Naive thymus-derived CD8-positive, alpha-beta T cell (primary cell): ENCODE measurements at places on chromosomes 12 and 14.

- H3K4me1 ChIP-seq = peaks cover 2% of the 10 kb centered on the region
- H3K4me3 ChIP-seq = no peak overlapping the region
- no peaks in the 10 kb centered on the region for H3K36me3 ChIP-seq
- H3K27ac ChIP-seq = no peak overlapping the region
- no peak for DNase-seq
Observed at GRCh38 chr12:64532734-64533351, 77.5 kb upstream of the RASSF3 start.

DNA sequence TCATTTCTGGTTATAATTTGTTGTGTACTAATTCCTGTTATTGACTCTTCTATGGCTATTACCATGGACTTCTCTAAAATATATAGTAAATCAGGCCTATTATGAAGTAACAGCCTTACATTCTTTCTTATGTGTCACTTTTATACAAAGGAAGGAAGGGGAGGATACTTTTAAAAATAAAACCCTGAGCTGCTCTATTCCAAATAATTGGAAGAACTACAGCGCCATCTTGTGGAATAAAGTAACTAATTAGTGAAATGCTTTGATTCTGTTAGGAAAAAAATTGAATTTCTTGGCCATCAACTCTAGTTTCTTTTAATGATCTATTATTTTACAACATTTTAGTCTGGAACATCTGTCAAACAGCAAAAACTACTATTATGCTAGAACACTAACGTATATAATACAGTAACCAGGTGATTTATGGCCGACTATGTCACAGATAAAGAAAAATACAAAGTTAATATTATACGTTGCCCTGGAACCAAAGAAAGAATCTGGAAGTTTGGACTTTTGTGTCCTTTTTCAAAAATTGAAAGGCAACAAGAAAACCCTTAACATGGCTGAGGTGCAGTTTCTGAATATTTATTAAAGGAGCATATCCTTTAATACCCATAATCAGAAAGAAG lies 55.0 kb upstream of the NELL2 start:
- H3K4me3 ChIP-seq = no peak overlapping the region
- DNase-seq = no peak
- H3K27me3 ChIP-seq = no peaks in the 10 kb centered on the region
- H3K36me3 ChIP-seq = no peaks in the 10 kb centered on the region

DNA sequence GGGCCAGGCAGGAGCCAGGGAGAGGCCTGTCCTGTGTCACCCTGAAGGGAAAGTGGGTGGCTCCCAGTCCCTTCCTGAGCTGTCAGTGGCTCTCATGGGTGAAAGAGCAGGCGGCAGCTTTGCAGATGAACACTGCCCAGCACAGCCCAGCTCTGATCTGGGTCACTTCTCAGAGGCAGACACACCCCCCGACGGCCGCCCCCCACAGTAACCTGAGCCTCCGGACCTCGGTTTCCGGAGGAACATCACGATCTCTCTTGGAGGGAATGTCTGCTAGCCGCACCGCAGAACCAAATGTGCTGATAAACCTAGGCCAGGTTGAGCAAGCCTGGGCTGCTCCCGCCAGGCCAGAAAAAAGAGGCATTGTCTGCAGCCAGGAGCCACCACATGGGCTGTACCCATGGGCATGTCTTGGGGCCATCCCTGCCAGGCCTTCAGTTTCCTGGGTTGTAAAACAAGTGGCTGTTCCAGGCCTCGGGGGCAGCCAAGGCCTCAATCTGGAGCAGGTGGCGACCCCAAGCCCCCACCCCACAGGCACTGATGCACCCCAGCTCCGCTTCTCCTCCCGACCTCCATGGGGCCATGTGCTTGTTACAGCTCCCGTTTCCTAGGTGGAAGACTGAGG lies 57.6 kb downstream of the NCOR2 start:
- no peak overlapping the region for H3K4me3 ChIP-seq
- H3K4me1 ChIP-seq = peaks cover 15% of the 10 kb centered on the region
- DNase-seq = no peak

DNA sequence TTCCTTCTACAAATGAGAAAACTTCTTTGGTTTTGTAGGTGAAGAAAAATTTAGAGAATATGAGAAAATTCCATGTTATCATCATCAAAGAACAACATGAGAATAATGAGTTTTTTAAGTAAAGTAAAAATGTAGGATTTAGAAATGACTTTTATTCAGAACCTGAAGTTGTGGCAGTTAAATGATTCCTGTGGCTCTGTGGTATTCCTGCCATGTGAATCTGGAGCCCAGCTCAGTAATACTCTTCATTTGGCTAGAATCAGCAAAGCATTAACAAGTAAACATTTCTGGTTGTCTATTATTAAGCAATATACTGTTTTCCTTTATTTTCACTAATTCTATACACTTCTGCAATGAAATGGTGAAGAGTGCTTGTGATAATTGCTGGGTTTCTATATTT lies 95.6 kb upstream of the E2F7 start:
- no peak for DNase-seq
- no peaks in the 10 kb centered on the region for H3K36me3 ChIP-seq
- no peak overlapping the region for H3K4me3 ChIP-seq

DNA sequence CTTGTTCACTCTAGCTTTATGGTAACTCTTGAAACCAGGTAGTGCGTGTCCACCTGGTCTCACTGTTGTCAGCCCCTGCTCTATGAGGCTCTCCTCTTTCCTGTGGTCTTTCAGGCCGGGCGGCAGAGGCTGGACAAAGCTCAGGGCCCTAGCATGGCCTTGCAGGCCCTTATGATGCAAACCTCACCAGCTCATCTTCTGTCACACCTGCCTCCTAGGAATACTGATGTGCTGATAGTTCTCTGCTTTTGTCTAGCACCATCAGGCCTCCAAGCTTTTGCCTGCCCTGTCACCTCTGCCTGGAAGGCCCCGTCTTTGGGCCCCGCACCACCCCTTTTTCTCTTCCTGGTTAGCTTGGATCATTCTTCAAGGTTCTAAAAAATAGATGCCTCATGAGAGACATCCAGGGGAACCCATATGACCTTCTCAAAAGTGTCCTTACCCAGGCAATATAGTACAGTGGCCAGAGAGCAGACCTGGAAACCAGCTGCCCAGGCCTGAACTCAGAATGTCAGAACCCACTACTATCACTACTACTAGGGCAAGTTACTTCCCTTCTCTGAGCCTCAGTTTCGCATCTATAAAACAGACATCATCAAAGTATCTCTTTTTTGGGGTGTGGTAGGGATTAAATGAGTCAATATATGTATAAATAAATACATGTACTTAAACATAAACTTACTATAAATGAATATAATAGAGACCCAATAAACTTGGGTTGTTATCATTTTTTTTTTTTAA lies 91.7 kb downstream of the ZFP36L1 start:
- H3K36me3 ChIP-seq = no peaks in the 10 kb centered on the region
- no peak overlapping the region for H3K27ac ChIP-seq
- H3K4me1 ChIP-seq = peaks cover 2% of the 10 kb centered on the region
- no peak overlapping the region for H3K4me3 ChIP-seq
- no peaks in the 10 kb centered on the region for H3K27me3 ChIP-seq
